ENCODE measurements at places on chromosomes 6 and 20. TPM values are rescaled to one million over a fixed set of nuclear protein-coding genes. Genes with fewer than 3 reads are reported as not detected.
A peak's percentile ranks its signal among the peaks of the same experiment; 100 is the strongest.

- DNase-seq, result no peak
Measured at GRCh38 chr6:128112494-128112893, 211.6 kb upstream of the THEMIS start.

DNA sequence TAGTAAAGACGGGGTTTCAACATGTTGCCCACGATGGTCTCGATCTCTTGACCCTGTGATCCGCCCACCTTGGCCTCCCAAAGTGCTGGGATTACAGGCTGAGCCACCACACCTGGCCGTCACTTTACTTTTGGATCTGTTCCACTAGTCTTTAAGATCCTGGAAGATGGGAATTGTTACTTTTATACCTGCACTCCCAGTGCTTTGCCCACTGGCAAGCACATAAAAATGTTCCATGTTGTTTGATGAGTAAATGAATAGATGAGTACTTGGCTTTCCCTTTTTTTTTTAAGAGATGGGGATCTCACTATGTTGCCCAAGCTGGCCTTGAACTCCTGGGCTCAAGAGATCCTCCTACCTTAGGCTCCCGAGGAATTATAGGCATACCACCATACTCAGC lies 84.8 kb upstream of the SASH1 start:
- no peak for DNase-seq

DNA sequence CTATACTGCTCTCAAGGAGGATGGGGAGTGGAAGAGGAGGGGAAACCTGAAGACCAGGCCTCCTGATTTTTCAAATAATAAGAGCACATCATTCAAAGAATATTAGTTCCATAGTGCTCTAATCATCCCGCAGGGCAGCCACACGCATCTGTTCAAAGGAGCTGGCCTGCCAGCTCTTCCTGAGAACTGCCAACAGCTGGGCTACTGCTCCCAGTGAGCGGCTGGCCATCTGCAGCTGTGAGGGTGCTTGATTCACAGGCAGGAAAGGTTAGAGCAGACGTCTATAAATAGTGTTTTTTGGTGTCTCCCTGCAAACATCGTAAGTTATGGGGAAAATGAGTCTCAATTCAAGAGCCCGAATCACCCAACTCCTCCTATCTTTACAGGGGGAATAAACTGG lies 17.3 kb downstream of the NSFL1C start:
- DNase-seq, result no peak

- DNase-seq, result peak; percentile 77
Measured at GRCh38 chr20:49318430-49319207, 40.8 kb upstream of the ZNFX1 start.

GRCh38 chr20:43461894-43462659 lies 4.4 kb downstream of the SRSF6 start:
- DNase-seq, result no peak

DNA sequence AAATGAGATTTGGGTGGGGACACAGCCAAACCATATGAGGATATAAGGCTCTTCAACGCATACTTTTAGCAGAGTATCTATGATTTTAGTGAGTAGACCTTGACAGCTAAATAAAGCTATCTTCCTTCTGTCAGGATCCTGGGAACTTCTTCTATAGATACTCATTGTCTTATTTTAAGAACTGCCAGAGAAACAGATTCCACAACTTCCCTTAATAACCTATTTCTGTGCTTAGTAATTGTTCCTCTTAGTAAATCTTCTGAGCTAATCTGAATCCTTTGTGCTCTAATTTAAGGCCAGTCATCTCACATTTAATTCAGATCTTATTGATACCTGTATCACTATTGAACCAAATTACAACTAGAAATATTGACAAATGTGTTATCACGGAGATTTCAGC lies 64.0 kb upstream of the CEP85L start:
- DNase-seq, result no peak

DNA sequence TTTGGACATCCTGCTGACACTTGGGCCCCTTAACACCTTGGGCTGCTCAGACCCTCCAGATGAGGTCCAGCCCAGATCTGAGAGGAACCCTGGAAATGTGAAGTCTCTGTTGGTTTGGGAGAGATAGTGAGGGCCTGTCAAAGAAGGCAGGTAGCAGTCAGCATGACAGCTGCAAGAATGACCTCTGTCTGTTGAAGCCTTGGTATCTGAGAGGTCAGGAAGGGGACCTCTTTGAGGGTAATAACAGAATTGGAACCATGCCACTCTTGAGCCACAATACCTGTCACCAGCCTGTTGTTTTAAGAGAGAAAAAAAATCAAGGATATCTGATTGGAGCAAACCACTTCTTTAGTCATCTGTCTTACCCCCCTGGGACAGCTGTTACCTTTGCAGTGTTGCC lies 4.2 kb downstream of the SYS1 start:
- no peak for DNase-seq

GRCh38 chr20:8209061-8209460 lies 77.0 kb downstream of the PLCB1 start:
- DNase-seq, result no peak

GRCh38 chr20:52269321-52269720 lies 77.7 kb upstream of the ZFP64 start:
- DNase-seq, result no peak

DNA sequence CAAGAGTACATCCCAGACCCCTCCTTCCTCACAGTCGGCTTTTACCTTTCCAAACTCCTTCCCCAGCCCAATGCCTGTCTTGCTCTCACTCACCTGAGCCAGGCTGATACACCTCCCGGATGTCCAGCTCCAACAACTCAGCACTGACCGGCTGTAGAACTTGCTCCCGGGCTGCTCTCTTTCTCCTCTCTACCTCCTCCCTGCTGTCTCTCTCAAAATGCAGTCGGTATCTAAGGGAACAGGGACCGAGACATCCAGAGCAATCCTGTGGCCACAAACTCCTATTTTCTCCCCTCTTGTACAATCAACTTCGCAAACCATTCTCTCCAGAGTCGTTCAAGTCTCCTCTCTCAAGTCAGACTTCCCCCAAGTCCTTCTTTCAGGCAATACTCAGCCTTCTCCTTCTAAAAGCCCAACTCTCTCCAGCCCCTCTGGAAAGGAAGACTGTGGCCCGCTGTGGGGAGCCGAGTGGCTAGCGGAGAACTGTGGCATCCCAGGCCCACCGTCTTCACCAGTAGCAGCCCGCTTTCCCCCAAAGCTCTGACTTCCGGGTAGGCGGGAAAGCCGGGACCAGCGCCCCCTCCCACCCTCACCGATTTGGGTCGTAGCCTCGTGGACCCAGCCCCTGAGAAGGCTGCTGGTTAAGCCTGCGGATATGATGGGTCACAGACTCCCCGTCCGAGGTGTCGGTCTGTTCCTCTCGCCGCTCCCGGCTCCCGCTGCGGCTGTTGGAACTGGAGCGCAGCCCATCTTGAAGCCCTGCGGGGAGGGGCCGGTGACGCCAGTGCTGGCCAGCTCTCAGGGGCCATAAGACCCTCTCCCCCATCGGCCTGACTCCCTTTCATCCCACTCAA lies 1.1 kb downstream of the GNL1 start:
- DNase-seq, result no peak

DNA sequence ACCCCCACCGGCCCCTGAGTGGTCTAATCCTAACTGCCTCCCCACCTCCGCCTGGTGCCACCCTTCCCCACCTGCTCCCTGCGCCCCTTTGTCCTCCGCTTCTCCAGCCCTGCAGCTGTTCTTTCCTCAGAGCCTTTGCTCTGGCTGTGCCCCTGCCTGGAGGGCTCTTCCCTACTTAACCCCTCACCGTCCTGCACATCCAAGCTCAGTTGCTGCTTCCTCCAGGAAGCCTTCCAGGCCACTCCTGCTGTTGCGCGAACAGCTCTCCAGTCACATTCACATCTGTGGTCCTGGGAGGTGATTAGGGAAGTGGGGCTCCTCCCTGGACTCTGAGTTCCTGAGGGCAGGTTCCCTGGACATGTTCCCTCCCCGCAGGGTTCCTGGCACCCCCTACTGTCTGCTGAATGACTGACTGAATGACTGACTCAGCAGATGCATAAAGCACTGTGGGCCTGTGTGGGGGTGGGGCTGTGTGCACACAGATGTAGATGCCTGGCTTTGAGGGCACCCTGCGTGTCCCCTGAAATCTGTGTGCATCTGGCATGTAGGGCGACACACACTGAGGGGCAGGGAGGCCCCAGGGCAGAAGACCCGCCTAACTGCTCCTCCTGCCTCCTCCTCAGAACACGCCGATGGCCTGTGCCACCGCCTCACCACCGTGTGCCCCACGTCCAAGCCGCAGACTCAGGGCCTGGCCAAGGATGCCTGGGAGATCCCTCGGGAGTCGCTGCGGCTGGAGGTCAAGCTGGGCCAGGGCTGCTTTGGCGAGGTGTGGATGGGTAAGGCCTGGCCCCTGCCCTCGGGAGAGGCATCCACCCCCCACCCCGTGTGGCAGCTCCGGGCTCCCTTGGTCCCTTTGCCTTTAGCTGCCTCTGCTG lies 51.4 kb downstream of the SRC start:
- no peak for DNase-seq

DNA sequence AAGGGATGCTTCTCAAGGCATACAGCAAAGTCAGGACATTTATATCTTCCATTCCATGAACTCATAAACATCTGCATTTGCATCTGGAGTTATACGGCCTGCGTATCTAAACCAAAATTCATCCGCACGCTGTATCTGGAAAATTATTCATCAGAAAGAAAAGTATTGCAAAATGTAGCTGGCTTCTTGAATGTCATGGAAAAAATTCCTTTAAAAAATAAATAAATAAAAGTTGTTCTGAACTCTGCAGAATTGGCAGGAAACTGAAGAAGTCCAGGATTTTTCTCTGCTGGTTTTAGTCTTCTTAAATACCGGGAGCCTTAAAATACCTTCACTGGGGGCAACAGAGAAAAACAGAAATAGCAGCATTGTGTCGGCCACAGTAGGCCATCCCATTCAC lies 23.7 kb upstream of the FOXF2 start:
- DNase-seq, result no peak

DNA sequence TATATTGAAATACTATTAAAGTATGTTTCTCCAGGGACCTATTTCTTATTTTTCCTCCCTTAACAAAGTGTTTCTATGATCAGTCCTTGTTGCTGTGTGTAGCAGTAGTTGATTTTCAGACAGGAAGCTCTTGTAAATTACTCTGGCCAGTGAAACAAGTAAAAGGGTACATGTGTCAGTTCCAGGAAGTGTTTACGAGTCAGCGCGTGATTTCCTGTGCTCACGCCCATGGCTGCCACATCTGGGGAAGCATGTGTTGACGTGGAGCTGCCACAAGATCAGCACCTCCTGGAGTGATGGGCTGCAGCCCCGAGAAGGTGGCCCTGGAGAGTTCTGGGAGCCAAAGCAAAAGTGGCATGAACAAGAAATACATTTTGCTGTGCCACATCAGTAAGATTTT lies 38.6 kb upstream of the GGTLC1 start:
- peak; percentile 75 for DNase-seq

- no peak for DNase-seq
Measured at GRCh38 chr6:118468682-118469465, 79.2 kb upstream of the PLN start.

GRCh38 chr6:38773338-38773737 lies 58.2 kb downstream of the DNAH8 start:
- DNase-seq, result no peak

DNA sequence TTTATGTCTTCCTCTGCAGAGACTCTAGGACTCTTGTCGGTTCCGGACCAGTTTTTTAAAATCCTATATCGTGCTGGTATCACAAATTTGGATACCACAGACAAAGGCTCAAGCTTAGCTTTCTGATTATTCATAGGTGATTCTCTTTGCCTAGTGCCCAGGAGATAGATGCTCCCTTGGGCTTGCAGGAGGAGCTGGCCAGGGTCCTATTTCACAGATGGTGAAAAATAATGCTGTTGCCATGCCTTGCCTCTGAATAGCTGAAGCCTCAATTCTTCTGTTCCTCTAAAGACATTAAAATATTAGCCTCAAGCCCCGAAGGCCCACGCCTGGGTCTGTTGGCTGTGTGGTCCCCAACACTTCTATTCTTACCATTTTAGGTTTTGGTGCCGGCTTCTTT lies 123.9 kb upstream of the BACH2 start:
- no peak for DNase-seq

- no peak for DNase-seq
Measured at GRCh38 chr6:24228681-24229255, 102.8 kb downstream of the NRSN1 start.

SYCP2L gene
- total RNA-seq, result 1.00 TPM

VSTM2L gene
- 11.1 TPM for total RNA-seq

ADGRB3 gene
- total RNA-seq, result 0.51 TPM

ZNF165 gene
- total RNA-seq, result 0.13 TPM

CD93 gene
- total RNA-seq, result 40.3 TPM

TEAD3 gene
- total RNA-seq, result 63.3 TPM

SOBP gene
- total RNA-seq, result 28.7 TPM

POLR1H gene
- 15.5 TPM for total RNA-seq

FOXA2 gene
- not detected for total RNA-seq

PAK5 gene
- not detected for total RNA-seq

GGTLC1 gene
- not detected for total RNA-seq

PPIL6 gene
- 1.2 TPM for total RNA-seq
